ENCODE measurements at places on chromosomes 7 and 10. TPM values are rescaled to one million over a fixed set of nuclear protein-coding genes. Genes with fewer than 3 reads are reported as not detected.

Gene POLD2
- total RNA-seq: 95.7 TPM

Gene TMEM176B
- total RNA-seq: not detected

GRCh38 chr10:43808136-43808535, 159.5 kb upstream of the ZNF32 start:
- DNase-seq: no peak

DNA sequence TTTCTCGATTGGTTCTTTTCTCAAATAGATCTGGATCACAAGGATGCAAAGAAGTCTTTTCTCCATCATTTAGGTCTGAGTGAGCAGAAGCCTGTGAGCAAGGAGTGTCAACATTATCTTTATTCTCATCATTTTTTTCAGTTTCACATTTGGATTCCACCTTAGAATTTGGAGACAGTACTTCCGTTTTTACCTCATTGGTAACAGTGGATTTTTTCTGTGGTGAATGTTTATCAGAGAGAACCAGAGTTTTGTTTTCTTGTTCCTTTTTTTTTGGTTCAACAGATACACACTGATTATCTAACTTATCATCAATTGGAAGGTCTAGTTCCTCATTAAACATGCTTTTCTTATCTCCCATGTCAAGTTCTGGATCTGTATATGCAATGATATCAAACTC, 151.3 kb downstream of the GALNT11 start:
- DNase-seq: no peak

- DNase-seq: no peak
Measured at GRCh38 chr10:51124852-51125251, 50.6 kb downstream of the PRKG1 start.

GRCh38 chr10:112969131-112969530, 19.1 kb downstream of the TCF7L2 start:
- no peak for DNase-seq
